ENCODE measurements at places on chromosomes 7 and 10.

DNA sequence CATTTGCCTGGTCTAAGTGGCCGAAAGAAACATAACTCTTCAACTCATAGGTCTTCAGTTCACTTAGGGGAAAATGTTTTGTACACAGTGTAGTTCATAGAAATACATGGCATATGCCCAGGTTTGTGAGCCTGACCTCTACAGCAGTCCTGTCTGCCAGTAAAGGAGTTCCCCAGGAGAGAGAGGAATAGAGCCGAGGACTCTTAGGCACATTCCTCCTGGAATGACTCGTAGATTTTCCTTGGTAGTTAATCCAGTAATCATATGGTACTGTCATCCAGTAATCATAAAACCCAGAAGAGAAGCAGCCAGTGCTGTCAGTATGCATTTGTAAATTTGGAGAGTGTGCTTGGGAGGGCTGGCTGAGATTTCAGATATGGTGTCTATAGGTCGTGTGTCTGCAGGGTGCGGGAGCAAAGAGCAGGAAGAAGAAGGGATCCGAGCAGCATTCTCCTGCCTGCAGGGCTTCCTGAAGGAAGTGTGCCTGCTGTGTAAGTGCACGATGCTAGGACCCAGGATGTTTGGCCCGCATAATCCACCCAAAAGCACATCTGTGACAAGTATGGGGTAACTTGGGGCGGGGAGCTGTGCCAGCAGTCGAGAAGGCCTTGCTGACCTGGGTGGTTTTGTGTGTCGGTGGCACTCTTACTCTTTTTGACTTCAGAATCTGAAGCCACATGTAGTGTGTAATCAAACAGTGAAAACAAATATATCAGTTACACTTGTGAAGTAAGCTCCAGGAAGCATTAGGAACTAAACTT, 13.9 kb downstream of the EIF4H start:
- DNase-seq, result no peak

DNA sequence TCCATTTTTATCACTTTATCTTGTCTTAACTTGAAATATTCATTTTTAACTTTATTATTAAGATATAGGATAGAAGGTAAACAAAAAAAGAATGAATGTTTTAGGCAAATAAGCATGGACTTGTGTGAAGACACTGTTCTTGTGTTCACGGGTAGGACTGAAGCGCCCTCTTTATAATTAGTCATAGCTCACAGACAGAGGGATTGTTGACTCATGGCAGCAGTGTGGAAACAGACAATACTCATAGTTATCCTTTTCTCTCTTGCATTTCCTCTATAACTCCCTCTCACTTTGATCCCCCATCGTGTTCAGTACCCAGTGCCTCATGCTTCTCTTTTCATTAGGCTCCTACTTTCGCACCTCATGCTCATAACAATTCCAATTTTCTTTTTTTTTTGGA, 731.8 kb downstream of the PHTF2 start:
- DNase-seq, result no peak

DNA sequence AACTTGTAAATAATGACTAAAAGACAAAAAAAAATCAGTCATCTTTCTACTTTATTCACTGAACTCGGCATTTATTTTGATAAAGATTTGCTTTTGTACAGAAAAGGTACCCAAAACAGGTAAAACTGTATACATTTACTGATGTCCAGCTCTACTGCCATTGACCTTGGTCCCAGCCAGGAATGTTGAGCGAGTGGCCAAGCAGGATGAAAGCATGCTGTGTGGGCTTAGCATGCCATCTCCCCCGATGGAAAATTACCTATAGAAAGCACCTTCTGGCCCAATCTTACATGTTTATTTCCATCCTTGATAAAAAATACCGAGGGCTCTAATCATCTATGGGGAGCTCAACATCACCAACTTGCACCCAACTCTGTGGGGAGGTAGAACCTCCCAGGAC, 6.8 kb downstream of the PARD3 start:
- no peak for DNase-seq

DNA sequence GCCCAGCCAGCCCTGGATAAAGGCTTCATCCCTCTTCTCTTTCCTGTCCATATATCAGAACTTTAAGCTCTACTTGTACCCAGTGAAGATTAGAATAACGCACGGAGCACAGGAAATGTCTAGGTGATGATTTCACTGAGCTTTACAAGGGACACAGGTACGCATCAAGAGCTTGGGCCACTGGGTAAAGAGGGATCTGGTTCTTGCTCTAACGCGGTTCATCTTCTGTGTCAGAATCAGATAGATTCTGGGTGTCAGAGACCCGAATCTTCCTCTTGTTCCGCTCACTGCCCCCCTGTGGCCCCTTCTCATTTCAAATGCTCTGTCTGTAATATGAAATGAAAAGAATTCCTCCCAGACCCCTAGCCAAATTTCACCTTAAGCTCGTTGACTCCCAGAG, 24.7 kb downstream of the IL2RA start:
- DNase-seq, result no peak

- DNase-seq, result no peak
These were observed 134.2 kb downstream of the RALA start for GRCh38 chr7:39757604-39758003.

DNA sequence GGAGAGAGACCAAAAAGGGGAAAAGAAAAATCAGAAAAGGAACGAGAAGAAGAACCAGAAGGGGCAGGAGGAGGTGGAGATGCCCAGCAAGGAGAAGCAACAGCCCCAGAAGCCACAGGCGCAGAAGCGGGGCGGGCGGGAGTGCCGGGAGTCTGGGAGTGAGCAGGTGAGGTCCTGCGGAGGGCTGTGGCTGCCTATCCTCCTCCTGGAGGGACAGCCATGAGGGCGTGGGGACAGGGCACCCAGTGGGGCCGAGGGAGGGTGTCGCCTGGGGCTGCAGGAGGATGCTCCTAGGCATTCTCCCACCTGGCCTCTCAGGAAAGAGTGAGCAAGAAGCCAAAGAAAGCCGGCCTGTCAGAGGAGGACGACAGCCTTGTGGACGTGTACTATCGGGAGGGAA, 11.8 kb downstream of the CALHM2 start:
- DNase-seq, result no peak

- DNase-seq, result no peak
These were observed 43.5 kb downstream of the FAM241B start for GRCh38 chr10:69673521-69673920.
